AG20443 (cell line): ENCODE measurements at places on chromosomes 11 and 22.

GRCh38 chr11:100872951-100873740 is 186.1 kb downstream of the ARHGAP42 start:
- no peak for DNase-seq

DNA sequence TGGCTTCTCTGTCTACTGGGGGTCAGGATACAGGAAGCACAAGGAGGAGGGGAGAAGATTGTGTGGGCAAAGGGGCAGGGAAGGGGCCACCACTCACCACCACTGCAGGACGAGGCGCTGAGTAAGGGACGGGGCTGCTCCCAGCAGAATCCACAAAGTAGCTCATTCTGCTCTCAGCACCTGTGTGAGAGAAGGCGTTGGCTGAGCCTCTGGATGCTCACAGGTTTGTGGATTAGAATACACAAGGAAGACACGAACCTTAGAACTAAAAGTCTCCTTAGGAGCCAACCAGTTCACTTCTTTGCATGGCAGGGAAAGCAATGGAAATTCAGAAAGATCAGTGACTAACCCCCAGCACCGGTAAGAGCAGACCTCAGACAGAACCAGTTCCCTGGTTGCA is 14.4 kb downstream of the ETS1 start:
- no peak for DNase-seq

GRCh38 chr11:61693922-61694601 is 13.9 kb downstream of the DAGLA start:
- no peak for DNase-seq

DNA sequence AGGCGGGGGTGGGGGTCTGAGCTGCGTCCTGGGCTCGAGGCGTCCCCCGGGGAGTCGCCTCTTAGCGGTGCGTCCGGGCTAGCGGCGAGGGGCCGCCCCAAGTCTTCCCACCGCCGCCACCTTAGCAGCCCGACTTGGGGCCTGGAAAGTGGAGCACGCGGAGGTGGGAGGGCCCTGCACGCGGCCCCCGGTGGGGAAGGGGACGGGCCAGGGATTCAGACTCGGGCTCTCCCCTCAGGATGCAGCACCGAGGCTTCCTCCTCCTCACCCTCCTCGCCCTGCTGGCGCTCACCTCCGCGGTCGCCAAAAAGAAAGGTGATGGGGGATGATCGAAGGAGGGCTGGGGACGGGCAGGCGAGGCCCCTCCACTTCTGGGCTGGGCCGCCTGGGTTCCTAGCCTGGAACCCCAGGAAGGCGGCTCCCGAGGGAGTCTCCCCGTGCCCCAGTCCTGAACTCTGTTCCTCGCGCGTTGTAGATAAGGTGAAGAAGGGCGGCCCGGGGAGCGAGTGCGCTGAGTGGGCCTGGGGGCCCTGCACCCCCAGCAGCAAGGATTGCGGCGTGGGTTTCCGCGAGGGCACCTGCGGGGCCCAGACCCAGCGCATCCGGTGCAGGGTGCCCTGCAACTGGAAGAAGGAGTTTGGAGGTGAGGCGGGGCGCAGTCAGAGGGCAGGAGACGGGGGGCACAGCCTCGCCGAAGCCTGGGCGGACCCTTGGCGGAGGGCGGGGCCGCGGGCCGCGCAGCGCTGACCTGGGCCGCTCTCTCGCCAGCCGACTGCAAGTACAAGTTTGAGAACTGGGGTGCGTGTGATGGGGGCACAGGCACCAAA is 563 bp downstream of the MDK start:
- peak; percentile 37 for DNase-seq

DNA sequence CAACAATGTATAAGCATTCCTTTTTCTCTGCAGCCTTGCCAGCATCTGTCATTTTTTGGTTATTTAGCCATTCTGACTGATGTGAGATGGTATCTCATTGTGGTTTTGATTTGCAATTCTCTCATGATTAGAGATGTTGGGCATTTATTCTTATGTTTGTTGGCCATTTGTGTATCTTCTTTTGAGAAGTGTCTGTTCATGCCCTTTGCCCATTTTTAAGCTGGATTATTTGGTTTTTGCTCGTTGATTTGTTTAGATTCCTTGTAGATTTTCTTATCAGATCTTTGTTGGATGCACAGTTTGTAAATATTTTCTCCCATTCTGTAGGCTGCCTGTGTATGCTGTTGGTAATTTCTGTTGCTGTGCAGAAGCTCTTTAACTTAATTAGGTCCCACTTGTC is 259.6 kb upstream of the SESN3 start:
- no peak for DNase-seq

GRCh38 chr11:61838501-61838900 is 10.4 kb downstream of the FADS2 start:
- DNase-seq, result no peak

- no peak for DNase-seq
Measured at GRCh38 chr11:36060926-36061325, 117.1 kb downstream of the LDLRAD3 start.

GRCh38 chr11:125874556-125875124 is 12.8 kb upstream of the HYLS1 start:
- peak; percentile 71 for DNase-seq

- DNase-seq, result no peak
Measured at GRCh38 chr11:69374946-69375310, 81.0 kb downstream of the MYEOV start.
